ENCODE measurements at places on chromosomes 13 and 19.

- DNase-seq: no peak
These were observed 274.5 kb downstream of the LMO7 start for GRCh38 chr13:75910591-75910990.

GRCh38 chr13:20064128-20064527 is 96.7 kb downstream of the GJA3 start:
- DNase-seq: no peak

DNA sequence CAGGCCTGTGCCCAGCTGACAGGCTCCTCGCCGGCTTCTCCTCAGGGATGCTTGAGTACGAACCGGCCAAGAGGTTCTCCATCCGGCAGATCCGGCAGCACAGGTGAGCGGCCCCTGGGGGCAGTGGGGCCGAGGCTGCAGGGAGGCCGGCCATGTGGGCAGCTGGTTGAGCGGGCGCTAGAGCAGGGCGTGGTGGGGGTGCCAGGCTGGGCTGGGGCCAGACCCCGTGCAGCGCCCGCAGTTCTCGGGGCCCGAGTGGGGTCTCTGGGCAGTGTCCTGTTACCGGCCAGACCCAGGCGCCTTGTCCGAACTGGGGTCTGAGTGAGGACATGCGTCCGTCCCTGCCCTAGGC is 15.9 kb downstream of the CBARP start:
- no peak for DNase-seq

DNA sequence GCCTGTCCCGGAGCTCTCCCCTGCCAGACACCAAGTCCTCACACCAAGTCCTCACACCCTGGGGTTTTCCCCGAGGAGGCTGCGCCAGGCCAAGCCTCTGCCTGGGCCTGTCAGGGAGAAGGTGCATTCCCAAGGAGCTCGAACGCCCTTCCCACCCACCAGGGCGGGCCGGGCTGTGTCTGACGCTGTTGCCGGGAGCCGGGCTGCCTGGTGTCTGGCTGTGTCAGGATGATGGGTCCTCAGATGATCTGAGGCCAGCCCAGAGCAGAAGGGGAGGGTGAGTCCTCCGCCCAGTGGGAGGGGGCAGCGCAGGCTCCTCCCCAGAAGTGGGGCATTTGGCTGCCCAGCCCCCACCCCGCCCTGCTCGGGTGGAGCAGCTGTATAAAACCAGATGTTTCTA is 2.3 kb upstream of the HAS1 start:
- DNase-seq: no peak

DNA sequence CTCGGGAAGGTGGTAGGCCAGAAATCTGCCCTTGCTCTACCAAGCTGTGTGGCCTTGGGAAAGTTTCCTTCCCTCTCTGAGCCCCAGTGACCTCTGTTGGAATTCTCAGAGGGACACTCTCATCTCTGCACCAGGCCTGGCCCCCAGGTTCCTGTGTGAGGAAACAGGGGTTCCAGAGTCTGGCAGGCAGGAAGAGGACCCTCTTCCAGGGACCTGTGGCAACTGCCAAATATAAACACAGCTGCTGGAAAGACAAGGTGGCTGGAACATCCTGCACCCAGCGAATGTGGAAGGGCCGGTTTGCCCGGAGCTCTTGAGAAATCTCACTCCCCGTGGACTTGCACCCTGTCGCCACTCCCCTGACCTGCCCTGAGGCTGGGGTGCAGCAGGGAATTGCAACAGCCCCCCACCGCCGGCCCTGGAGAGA is 52.8 kb downstream of the GADD45B start:
- no peak for DNase-seq

DNA sequence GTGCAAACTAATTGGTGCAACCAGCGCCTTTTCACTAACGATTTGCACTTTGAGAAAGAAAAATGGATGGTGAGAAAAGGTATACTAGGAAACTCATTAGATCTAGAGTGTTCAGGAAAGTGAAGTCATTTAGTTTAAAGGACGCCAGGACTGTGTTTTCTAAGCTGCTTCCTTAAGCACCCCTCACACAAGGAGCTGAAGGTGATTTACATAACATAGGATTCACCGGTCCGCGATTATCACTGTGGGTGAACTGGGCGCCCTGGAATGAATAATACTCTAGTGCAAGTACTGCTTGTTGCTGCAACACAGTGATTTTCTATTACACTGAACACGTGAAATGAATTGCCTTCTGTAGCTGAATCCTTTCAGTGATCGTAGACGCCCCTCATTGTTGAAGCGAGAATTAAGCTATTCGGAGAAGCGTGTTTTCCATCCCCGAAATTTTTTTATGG is 2.6 kb upstream of the MAB21L1 start:
- no peak for DNase-seq

DNA sequence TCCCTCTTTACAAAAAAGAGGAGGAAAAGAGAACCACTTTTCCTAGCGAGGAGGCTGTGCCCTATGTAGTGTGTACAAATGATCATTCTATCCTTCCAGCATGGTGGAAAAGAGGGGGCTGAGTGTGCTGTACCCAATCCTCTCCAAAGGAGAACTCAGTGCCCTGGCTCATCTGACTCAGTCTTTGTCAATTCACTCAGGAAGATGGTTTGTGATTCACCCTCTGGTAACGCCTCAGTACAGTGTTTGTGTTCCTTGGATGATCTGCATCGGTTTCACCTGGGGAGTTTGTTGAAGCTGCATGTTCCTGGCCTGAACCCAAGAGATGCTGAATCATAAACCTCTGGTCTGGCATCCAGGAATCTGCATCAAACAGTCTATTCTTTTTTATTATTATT is 18.3 kb upstream of the ENOX1 start:
- no peak for DNase-seq

- no peak for DNase-seq
These were observed 220.2 kb upstream of the NBEA start for GRCh38 chr13:34721631-34722595.

- DNase-seq: no peak
These were observed at the start of gene FAM83E for GRCh38 chr19:48614436-48615230. FAM83E (minus strand) TSS chr19:48615076; CDS start chr19:48613372, 1,704 bp downstream.

DNA sequence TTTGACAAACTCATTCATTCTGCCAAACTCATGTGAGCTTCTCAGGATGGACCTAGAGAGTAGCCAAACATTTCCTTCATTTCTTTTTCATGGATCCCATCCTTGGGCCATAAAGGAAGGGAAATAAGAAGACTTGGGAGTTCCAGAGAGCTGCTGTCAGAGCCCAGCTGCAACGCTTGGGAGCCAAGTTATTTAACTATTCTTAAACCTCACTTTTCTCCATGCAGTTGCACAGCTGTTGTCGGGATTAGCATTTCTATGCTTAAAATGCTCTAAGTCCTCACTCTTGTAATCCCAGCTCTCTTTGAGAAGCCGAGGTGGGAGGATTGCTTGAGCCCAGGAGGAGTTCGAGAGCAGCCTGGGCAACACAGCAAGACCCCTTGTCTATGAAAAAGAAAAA is 11.7 kb upstream of the CASP14 start:
- no peak for DNase-seq

DNA sequence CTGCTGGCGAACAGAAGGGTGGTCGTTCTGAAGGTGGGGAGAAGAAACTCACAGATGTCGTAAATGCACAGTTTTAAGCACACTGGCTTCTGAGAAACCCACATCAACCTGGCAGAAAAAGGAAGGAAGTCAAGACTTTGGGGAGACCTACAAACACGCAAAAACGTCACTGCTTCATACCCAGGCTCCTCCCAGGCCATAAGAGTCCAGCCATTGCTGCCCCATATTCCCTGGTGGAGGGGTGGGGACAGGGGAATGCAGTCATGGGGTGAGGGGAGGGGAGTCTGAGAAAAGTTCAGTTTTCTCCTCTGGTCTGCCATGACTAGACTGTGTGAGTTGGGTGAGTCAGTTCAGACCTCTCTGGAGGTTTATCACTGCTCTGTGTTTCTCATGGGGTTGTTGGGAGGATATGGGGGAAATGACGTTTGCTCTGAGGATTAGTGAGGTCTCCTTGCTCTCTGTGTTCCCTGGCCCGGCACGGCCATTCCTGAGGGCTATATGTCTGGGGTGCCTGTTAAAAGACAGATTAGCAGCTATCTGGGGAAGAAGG is 139.0 kb downstream of the FLT1 start:
- DNase-seq: no peak

GRCh38 chr13:37202264-37202663 is 96.8 kb upstream of the CSNK1A1L start:
- no peak for DNase-seq

DNA sequence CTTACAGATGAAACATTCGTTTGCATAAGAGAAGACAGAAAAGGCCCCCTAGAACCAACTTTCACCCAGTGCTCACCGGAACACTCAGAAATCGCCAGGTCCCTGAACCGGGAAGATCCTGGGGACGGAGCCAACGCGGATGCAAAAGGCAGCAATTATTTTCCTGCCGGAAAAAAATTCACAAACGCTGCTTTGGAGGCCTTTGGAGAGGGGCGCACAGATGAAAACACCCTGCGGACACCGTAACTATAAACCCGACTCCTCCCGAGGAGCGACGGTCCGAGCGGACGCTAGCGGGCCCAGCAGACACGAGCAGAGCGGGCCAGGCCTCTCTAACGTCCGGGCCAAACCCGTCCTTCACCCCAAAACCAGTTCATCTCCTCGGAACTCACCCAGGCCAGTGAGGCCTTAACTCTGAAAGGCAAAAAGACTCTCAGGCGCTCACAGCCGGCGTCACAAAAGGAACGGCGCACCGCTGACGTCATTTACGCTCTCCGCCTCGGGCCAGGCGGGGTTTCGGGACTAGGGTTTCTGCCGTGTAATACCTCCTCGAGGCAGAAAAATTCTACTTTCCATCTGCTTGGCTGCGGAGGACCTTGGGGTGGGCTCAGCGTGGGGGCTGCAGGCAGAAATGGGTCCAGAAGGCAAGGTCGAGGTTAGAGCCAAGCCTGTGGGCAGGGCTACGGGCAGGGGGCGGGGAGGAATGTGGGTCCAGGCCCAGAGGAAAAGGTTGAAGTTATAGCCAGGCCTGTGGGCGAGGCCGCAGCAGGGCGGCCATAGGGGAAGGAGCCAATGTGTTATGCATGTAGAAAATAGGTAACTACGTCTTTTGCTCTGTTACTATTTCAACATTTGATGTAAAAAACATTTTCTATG is at the start of gene ZNF426:
Gene ZNF426 (minus strand): TSS at position 463 of the 876 bp plus-strand sequence. CDS start 2,413 bp downstream, outside the sequence.
- peak; percentile 73 for DNase-seq

GRCh38 chr19:8639821-8640401 is 9.5 kb downstream of the NFILZ start:
- DNase-seq: no peak

GRCh38 chr13:75226092-75226491 is 255.9 kb downstream of the TBC1D4 start:
- no peak for DNase-seq

- no peak for DNase-seq
These were observed 2.1 kb upstream of the TDRD12 start for GRCh38 chr19:32717496-32717895.

DNA sequence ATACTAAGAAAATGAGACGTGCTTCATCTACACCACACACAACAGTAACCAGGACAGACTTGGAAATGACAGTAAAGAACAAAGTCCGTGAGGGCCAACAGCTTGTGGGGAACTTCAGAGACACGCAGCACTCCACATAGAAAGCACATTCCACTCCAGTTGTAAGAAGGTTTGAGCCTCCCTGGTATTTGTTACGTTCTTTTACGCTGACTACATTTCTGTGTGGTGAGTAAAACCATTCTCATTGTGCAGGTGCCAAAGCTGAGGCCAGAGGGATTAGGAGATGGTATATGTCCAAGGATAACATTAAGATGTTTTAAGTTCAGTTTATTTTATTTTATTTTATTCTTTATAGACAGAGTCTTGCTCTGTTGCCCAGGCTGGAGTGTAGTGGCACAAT is 1189.9 kb downstream of the UQCRFS1 start:
- DNase-seq: no peak

GRCh38 chr13:75550159-75550567 is 572 bp downstream of the UCHL3 start:
- no peak for DNase-seq

- no peak for DNase-seq
These were observed 4.2 kb upstream of the LRRC25 start for GRCh38 chr19:18401580-18402112.

DNA sequence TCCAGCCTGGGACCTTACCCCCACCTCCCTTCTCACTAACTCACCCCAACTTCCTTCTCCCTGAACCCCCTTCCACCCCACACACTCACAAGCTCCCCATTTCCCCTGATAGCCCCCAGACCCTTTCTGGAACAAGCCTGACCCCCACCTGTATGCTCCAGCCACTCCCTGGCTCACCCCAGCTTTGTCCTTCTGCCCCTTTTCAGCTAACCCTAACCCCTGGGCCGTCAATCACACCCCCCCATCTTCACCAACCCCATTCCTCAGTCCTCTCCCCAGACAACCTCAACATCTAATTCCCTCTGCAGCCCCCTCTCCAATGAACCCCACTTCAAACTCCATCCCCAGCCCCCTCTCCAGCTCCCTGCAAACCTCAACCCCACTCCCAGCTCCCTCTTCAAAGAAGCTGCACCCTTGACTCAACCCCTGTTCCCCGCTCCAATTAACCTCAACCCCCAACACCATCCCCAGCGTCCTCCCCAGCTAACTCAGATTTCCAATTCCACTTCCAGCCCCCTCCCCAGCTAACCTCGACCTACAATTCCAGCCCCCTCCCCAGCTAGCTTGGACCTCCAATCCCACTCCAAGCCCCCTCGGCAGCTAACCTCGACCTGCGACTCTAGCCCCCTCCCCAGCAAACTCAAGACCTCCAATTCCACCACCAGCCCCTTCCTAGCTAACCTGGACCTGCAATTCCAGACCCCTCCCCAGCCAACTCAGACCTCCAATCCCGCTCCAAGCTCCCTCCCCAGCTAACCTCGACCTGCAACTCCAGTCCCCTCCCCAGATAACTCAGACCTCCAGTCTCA is 929 bp downstream of the GNG7 start:
- DNase-seq: no peak

DNA sequence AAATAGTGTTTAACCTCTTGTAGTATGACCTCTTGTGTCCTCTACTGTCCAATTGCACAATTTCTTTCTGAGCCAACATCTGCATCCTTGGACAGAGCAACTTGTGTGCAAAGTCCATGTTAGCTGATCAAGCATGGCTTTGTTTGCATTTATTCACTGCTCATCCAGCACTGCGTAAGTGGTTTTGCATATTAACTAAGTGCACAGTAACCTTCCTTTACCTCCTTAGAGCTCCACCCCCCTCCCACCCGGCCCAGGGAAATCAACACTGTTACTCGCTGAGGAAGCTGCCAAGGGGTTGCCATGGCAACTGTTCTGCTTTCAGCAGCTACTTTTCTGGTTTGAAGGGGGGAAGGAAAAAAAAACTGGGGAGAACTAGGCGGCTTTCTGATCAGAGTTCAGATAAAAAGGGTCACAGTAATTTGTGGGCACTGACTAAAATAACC is 153.5 kb upstream of the KLF12 start:
- peak; percentile 49 for DNase-seq

GRCh38 chr19:7866399-7867091 is 7.6 kb downstream of the PRR36 start:
- DNase-seq: no peak

DNA sequence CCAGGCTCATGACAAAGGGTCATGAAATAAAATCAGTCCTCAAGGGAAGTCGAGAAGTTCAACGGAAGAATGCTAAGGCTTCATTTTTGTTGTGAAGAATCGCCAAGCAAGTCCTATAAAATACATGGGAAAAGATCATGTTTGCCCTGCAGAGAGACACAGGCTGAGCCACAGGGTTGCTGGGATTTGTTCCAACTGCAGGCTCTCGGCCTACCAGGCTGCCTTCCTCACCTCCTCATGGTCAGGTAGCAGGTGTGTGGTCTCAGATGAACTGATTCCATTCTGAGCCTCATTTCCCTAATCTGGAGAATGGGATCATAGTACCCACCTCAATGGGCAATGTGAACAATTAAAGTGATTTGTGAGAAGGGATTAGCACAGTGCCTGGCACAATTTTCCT is 114.9 kb upstream of the SPATA13 start:
- no peak for DNase-seq

GRCh38 chr13:23992781-23993679 is 95.7 kb upstream of the C1QTNF9B start:
- no peak for DNase-seq

All from activated CD4-positive, CD25-positive, alpha-beta regulatory T cell treated with anti-CD3 and anti-CD28 coated beads, Interleukin-2, amount 50 U/mL, for 16 hours (primary cell).